DND-41 (cell line): ENCODE measurements at places on chromosomes 13 and 19.

GRCh38 chr19:3687774-3688706 lies 12.2 kb downstream of the PIP5K1C start:
- no peak for DNase-seq

DNA sequence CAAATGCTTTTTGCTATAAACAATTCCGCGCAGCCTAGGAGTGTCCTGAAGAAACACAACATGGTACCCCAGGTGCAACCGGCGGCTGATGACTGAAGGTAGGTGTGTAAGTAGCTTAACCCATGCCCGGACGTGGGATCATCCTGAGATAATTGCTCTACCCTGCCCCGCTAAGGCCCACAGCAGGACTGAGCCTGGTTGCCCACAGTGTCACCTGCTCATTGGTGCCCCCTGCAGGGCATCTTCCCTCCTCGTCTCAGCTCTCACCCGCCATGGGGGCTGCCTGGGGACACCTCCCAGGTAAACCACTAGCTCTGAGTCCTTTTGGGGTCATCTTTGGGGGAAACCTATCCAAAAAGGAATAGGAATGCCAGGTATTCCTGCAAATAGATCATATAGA lies 22.3 kb downstream of the TMEM161A start:
- DNase-seq, result peak; percentile 42

- no peak for DNase-seq
Measured at GRCh38 chr19:19443902-19444680, 38.6 kb downstream of the GATAD2A start.

GRCh38 chr13:110012102-110012739 lies 225.8 kb upstream of the IRS2 start:
- DNase-seq, result no peak

DNA sequence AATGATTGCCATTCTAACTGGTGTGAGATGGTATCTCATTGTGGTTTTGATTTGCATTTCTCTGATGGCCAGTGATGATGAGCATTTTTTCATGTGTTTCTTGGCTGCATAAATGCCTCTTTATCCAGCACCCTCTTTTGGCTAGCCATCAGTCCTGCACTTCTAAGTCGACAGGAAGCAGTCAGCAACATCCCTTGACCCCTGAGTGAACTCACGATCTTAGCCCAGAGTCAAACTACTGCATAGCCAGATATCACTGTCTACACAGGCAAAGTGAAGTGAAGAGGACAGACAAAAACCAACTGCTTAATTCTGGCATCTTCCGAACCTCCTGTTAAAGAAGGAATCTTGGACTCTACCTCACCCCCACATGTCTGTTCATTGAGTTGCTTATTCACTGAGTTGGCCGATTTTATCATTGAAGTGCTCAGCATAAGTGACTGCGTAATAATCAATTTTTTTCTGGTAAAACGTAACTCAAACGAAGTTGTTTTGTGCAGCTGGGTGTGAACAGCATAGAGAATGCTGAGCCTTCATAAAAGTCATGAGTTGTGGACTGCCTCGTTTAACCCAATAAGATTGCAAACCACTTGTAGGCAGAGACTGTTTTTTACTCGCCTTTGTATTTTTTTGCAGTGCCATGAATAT lies 304.2 kb downstream of the COG6 start:
- no peak for DNase-seq

GRCh38 chr13:64088491-64088890 lies 2672.8 kb upstream of the PCDH20 start:
- no peak for DNase-seq

DNA sequence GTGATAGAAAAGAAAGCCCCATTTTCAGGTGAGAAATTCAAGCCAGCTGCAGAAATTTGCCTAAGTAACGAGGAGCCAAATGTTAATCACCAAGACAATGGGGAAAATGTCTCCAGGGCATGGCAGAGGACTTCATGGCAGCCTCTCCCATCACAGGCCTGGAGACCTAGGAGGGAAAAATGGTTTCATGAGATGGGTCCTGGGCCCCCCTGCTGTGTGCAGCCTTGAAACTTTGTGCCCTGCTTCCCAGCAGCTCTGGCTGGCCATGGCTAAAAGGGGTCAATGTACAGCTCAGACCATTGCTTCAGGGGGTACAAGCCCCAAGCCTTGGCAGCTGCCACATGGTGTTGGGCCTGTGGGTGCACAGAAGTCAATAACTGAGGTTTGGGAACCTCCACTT lies 9.9 kb downstream of the N4BP2L1 start:
- no peak for DNase-seq

GRCh38 chr13:102779436-102780159 lies 6.0 kb upstream of the TEX30 start:
- peak; percentile 45 for DNase-seq

GRCh38 chr13:28778308-28779215 lies 41.6 kb upstream of the MTUS2 start:
- DNase-seq, result no peak

- no peak for DNase-seq
Measured at GRCh38 chr13:85724546-85725432, 74.4 kb downstream of the SLITRK6 start.

DNA sequence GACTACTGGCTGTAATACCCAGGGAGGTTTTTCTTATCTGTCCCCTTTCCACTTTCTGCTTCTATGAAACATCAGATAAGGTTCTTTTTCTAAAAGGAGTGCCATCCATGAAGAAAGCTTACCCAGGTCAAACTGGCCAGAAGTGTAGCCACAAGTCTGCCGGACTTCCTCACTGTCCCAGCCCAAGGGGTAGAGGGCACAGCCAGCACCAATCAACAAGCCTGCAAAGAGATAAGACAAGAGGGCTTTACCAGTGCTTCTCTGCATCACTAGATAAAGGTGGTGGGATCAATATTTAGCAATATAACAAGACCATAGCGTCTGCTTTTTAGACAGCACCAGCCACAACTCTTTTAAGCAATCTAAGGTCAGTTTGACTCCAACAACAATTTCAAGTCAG lies 224.7 kb downstream of the LHFPL6 start:
- no peak for DNase-seq

GRCh38 chr19:17184371-17184841 lies 30.8 kb upstream of the USE1 start:
- DNase-seq, result no peak

GRCh38 chr13:111630406-111630805 lies 310.0 kb downstream of the TEX29 start:
- no peak for DNase-seq

DNA sequence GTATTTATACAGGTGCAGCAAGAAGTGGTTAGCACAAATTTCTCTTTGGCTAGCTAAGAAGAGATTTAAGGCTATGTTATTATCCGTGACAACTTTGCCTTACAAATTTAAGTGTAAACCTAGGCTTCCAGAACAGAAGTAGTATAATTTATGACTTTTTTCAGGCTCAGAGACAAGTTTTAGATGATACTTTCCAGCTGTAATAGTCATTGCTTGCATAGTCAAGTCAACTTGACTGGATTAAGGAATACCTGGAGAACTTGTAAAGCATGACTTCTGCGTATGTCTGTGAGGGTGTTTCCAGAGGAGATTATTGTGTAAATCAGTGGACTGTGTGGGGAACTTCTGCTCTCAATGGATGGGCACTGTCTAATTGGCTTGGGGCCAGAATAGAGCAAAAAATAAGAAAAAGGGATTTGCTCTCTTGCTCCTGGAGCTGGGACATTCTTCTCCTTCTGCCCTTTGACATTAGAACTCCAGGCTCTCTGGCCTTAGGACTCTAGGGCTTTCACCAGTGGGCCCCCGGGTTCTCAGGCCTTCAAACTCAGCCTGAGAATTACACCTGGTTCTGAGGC lies 33.0 kb downstream of the CYSLTR2 start:
- no peak for DNase-seq

GRCh38 chr13:71602344-71602743 lies 264.7 kb downstream of the DACH1 start:
- no peak for DNase-seq

GRCh38 chr13:45416516-45417128 lies 1.6 kb downstream of the SLC25A30 start:
- no peak for DNase-seq

- no peak for DNase-seq
Measured at GRCh38 chr19:11550265-11550664, 8.8 kb downstream of the ELOF1 start.

GRCh38 chr13:42968906-42969305 lies 23.1 kb downstream of the EPSTI1 start:
- DNase-seq, result no peak

GRCh38 chr19:16564842-16565241 lies 7.4 kb downstream of the SLC35E1 start:
- DNase-seq, result no peak

GRCh38 chr19:33278403-33279269 lies 23.7 kb downstream of the CEBPA start:
- no peak for DNase-seq

DNA sequence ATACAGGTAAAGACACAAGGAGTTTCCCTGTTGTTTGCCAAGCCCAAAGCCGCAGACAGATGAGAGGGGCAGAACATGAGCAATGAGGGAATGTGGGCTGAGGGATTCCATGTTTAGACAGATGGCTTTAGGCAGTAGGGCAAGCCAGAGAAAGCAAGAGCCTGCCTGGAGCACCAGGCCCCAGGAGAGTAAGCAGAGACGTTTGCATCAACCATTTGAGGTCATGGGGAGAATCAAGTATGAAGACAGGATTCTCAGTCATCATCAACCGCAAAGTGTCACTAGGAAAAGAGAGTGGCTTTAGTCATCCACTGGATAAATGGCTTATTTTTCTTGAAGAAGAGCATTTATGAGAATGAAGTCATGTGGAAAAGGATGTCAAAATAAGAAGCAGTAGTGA lies 184.7 kb downstream of the COG6 start:
- DNase-seq, result no peak

GRCh38 chr19:53507523-53508442 lies 30.2 kb upstream of the ZNF331 start:
- DNase-seq, result no peak

DNA sequence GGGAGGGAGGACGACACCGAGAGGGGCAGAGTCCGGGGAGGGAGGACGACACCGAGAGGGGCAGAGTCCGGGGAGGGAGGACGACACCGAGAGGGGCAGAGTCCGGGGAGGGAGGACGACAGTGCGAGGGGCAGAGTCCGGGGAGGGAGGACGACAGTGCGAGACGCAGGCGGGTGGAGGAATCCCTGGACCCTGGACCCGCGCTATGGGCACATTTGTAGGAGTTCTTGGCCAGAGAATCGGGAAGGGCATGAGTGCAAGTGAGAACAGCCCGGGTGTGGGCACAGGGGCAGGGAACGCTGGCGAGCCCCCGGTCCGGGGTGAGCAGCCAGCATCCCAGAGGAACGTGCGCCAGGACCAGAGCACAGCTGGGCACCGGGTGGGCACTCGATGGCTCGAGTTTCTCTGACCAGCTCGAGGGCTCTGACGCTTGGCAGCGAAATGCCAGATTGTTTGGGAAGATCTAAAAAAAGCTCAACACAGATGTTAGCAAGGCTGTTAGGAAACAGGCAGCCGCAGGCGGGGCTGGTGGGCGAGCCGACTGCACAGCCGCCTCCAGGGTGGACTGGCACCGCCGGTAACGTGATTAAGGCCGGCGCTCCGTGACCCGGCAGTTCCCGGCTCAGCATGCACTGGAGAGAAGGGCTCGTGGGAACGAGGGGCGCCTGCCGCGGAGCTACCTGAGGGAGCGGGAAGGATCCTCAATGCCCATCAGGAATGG lies 17.9 kb upstream of the C2CD4C start:
- no peak for DNase-seq

GRCh38 chr19:17611462-17612244 lies 56.2 kb downstream of the COLGALT1 start:
- no peak for DNase-seq

GRCh38 chr19:52959613-52960295 lies 2.9 kb downstream of the ZNF816 start:
- DNase-seq, result no peak

DNA sequence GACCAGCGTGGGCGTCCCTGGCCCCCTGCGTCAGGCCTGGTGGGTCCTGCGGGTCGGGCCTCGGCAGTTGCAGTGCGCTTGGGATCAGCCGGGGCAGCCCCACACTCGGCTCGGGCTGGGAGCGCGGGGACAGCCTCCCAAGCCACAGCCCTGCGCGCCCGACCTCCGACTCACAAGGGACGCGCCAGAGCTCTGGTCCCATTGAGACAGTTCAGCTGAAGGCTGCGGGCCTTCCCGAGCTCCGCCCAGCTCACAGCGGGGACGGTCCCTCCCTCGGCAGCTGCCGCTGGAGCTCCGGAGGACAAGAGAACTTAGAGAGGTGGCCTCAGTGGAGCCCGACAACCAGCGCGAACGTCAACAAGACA lies 45.7 kb upstream of the ZNF730 start:
- DNase-seq, result no peak
